ENCODE measurements at places on chromosomes 12 and 14.

- no peak for DNase-seq
Observed at GRCh38 chr12:14283489-14284144, 81.9 kb upstream of the ATF7IP start.

- DNase-seq, result peak; percentile 72
Observed at GRCh38 chr14:65206448-65207096, 104.3 kb upstream of the MAX start.

- DNase-seq, result no peak
Observed at GRCh38 chr12:23948291-23948690, 1.2 kb downstream of the SOX5 start.

- DNase-seq, result no peak
Observed at GRCh38 chr14:101115652-101116051, 212.1 kb upstream of the RTL1 start.

- no peak for DNase-seq
Observed at GRCh38 chr14:69475194-69475818, 9.2 kb upstream of the PLEKHD1 start.

DNA sequence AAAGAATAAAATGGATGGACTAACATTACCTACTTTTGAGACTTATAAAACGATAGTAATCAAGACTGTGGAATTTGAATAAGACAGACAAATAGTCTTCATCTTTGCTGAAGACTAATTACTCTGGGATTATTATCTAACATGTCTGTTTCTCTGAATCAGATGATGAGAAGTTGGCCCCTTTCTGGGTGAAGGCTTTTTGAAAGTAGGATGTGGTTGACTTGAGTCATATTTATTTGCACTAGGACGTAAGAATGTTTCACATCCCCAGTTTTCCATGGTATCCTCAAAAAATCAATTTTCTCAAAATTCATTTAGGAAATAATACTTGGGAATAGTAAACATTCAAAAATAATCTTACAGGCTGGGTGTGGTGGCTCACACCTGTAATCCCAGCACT lies 31.8 kb downstream of the PKP2 start:
- no peak for DNase-seq

GRCh38 chr12:16880864-16881285 lies 274.9 kb upstream of the LMO3 start:
- DNase-seq, result no peak

GRCh38 chr12:53101931-53102781 lies 1.1 kb upstream of the SOAT2 start:
- DNase-seq, result no peak

DNA sequence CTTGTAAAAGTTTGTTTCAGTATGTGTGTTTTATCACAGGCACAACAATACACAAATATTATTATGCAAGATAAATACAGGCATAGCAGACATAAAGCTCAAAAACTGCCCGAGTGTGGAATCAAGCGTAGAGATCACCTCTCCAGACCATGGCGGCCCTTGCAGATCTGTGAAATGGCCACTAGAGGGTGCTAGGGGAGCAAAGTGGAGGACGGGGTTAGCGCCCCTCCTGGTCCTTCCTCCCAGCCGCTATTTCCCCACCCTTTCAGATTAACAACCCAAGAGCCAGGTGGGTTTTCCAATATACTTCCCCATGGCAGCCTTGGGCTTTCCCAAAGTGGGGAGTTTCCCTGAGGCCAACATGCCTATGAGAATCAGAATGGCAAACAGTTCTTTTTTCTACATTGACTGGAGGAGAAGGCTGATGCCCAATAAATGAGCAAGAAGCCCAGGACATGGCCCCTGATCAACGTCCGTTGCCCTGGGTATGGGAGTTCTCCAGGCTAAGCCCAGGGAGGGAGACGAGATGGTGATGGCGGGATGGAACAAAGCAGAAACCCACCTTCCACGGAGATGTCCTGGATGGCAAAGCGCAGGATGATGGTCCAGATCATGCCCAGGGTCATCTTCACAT lies 67.4 kb downstream of the ACTN1 start:
- peak; percentile 66 for DNase-seq

DNA sequence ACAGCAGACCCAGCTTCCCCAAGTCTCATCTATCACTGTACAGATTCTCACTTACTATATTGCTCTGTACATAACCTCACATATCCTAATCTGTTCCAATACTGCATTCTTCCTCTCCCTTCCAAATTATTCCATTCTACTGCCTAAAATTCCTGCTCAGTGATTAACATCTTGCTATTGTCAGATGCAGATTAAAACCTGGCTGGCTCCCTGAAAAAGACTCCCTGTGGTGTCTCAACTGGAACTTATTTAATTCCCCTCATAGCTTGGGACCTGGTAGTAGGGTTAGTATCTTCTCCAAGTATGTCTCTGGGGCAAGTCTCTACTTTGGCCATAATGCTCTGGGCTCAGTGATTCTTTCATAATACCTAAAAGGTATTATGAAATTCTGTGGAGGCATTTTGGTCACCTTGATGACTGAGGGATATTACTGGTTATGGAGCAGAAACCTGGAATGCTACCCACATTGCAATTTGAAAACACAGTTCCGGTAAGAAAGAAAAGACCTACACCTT lies 55.8 kb downstream of the PAWR start:
- no peak for DNase-seq

DNA sequence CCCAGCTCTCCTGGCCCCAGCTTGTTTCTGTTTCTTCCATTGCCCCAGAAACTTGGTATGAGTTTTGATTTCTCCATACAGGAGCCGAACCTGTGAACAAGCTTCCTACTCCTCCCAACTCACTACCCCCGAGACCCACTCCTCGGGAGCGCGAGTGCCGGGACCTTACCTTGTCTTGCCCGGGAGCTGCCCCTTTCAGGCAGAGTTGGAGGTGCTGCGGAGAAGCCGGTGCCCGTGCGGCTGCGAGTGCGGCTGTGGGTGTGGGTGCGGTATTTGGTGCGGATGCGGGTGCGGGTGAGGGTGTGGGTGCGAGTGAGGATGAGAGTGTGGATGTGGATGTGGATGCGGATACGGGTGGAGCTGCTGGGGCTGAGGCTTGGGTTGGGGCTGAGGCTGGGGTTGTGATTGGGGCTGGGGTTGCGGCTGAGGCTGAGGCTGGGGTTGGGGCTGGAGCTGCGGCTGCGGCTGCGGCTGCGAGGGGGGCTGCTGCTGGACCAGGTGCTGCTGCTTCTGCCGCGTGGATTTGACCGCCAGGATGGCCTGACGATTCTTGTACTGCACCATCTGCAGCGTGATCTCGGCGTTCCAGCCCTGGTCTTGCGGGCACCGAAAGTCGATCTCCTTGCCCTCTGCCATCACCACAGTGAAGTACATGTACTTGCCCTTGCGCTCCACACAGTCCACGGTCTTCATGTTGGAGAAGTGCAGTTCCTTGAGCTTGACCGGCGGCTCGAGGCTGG lies 1.1 kb downstream of the PHLDA1 start:
- DNase-seq, result peak; percentile 71

- DNase-seq, result no peak
Observed at GRCh38 chr12:113794774-113795173, 171.4 kb downstream of the RBM19 start.

DNA sequence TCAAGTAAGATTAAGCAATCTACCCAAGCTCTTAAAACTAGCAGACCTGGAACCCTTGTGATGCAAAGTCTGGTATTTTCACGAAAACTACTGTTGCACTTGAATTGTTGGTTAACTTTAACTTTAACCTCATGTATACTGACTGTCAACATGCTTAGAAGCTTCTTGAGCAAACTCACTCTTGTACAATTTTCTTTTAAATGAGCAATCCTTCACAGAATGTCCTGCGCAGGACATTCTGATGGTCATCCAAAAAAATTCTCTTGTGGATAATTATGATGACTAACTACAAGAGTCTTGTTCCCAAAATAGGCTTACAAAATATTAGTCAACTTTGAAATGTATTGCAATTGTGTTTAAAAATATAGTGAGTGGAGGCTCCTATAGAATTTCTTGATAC lies 54.0 kb upstream of the PDE3A start:
- DNase-seq, result no peak

DNA sequence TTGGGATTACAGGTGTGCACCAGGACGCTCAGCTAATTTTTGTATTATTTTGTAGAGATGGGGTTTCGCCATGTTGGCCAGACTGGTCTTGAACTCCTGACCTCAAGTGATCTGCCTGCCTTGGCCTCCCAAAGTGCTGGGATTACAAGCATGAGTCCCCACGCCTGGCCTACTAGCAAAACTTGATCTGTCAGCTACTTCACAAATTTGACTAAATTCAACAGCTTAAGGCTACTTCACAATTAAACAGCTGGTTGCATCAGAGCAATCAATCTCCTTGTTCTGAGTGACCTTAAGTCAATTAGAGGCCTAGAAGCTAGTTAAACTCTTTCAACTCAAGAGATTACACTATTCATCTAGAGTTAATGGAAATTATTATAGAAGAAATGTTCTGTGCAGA lies 12.2 kb downstream of the COQ10A start:
- no peak for DNase-seq

DNA sequence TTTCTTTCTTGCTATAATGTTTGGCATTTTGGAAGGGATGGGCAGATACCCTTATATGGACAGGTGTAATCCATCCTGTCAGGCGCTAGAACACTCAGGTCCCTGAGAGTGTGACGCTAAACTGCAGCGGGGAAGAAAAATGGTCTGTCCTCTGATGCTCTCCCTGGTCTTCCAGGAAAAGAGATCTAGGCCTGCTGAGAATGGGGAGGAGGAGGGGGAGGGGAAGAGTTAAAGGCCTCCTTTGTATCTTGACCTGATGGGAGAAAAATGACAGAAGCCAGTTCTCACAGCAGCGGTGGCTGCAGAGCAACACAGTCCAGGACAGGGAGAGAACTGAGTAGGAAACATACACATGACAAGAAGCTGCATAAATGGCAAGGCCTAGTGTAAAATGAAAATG lies 61.1 kb downstream of the RPS6KA5 start:
- DNase-seq, result no peak

DNA sequence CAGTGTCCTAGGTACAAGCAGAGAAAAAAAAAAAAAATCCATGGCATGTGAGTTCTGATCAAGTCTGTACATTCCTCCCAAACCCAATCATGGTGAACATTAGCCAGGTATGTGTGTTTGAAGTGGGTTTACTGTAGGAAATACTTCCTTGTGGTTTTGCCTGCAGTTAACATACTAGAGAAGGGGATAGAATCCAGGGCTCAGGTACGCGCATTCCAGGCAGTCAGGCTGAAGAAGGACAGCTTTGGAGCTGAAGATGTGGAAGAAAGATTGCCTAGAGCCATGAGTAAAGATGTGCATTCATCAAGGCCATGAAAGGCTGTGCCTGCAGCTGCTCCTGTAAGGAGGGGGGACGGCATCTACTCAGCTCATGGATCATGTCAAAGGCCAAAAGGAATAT lies 88.2 kb upstream of the NTF3 start:
- no peak for DNase-seq

GRCh38 chr14:54637270-54638134 lies 70.6 kb downstream of the SAMD4A start:
- no peak for DNase-seq

GRCh38 chr14:36716614-36717184 lies 55.0 kb downstream of the PAX9 start:
- DNase-seq, result no peak

- no peak for DNase-seq
Observed at GRCh38 chr14:97572583-97573458, 775.6 kb downstream of the VRK1 start.

DNA sequence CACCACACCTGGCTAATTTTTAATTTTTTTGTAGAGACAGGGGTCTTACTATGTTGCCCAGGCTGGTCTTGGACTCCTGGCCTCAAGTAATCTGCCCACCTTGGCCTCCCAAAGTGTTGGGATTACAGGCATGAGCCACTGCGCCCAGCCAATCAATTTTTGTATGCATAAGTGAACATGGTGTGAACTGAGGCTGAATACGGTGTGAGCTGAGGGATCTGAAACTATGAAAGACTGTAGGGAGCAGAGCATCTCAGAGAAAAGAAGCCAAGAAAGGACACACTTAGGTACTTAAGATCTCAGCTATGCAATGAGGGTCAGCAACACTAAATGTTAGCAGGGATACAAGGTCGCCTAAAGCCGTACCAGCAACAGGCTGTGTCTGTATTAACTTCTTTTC lies 54.1 kb downstream of the KSR2 start:
- no peak for DNase-seq

GRCh38 chr12:103020839-103021238 lies 63.4 kb downstream of the ASCL1 start:
- DNase-seq, result no peak

GRCh38 chr12:572532-572899 lies 90.7 kb downstream of the NINJ2 start:
- no peak for DNase-seq

- no peak for DNase-seq
Observed at GRCh38 chr12:108972358-108972757, 48.5 kb downstream of the SVOP start.

DNA sequence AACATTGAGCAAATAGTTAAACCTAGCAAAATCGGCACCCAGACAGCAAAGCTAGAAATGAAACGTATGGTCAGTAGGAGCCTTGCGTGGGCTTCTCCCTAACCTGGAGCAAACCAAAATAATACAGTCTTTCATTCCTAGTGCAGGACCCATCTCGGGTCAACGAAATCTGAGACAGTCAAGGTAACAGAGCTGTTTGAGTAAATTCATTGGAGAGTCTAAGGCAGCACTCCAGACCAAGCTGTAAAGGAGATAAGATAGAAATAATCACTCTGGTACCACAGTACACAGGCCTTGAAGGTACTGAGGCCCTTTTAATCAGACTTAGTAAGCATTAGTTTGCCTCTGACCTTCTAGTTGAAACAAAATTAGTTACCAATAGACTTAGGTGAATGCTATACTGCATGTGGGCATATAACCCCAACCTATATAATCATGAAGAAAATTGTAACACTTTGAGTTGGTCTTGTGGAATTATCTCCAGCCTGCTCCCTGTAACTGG lies 54.4 kb upstream of the BICD1 start:
- no peak for DNase-seq

DNA sequence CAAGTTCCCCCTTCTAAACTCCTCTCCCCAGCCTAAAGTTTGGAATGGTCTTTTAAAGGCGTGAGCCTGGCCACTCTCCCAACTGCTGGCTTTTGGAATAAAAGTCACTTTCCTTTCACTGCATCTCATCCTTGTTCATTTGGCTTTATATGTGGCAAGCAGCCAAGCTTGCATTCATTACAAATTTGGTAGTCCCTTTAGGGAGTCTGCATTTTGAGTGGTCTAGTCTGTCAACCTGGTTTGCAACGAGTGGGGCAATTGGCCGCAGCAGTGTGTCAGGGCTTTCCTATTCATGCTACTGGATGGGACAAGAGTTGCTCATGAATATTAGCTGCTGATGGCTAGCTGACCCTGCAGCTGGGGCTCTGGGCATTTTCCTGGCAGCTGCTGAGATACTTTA lies 57.0 kb downstream of the CATSPERB start:
- DNase-seq, result no peak
